Breast epithelium (tissue), 4 donors: ENCODE measurements at places on chromosomes 7 and 10. TPM values are rescaled to one million over a fixed set of nuclear protein-coding genes. Genes with fewer than 3 reads are reported as not detected.

AGMO gene
- 1.4 TPM for total RNA-seq

HOXA10 gene
- 5.2 TPM for total RNA-seq

- DNase-seq, result peak; percentile 54
These were observed 844 bp downstream of the NRF1 start for GRCh38 chr7:129612112-129613015.

GRCh38 chr7:76086070-76086469 is 38.2 kb downstream of the MDH2 start:
- no peak for DNase-seq

DNA sequence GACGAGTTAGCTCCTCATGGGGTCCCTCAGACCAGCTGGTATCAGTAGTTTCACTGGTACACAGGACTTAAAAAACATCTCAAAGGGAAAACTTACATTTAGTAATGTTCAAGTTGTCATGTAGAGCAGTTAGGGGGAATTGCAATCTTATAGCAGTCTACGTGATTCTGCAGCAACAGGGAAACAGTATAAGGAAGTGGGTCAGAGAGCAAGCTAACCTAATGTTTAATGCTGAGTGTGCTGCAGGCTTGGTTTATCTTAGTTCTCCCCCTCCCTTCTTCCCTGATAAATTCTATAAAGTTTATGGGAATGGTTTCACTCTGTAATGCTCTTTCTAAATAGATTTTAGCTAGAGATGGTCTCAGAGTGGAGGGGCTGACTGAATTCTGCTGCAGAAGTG is 11.3 kb downstream of the SPAM1 start:
- no peak for DNase-seq
